SIG-M5 (cell line): ENCODE measurements at places on chromosomes 6 and 20.

GRCh38 chr6:29479560-29479959, 8.2 kb downstream of the MAS1L start:
- DNase-seq, result no peak

DNA sequence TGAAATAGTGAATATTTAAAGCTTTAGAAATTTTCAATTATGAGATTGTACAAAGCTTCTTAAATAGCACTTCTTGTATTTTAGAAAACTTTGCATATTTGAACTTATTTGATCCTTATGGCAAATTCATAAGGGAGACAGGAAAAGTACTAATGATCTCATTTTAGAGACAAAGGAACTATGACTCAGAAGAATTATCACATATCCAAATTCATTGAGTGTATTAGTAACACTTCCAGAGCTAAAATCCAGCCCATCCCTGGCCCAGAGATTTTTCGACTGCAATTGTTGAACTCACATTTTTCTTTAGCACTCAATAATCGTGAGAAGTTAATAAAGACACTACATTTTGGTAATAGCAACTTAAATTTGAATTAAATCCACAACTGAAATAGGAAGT, 704.3 kb downstream of the EPM2A start:
- DNase-seq, result no peak

DNA sequence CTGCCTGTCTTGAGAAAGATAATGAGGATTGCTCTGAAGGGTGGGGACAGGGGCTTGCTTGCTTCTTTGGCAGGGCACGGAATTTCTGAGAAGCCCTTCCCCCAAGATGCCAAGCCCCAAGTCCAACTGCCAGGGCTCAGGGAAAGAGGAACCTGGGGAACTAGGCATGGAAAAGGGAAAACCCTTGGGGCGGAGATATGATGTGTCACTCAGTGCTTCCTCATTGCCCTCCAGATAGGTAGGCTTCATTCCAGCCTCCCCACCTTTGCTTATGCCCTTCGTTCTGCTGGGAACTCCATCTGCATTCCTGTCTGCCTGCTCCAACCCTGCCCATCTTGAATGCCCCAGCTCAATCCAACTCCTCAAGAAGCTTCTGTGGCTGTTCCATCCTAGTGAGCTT, 61.2 kb downstream of the VEGFA start:
- no peak for DNase-seq

DNA sequence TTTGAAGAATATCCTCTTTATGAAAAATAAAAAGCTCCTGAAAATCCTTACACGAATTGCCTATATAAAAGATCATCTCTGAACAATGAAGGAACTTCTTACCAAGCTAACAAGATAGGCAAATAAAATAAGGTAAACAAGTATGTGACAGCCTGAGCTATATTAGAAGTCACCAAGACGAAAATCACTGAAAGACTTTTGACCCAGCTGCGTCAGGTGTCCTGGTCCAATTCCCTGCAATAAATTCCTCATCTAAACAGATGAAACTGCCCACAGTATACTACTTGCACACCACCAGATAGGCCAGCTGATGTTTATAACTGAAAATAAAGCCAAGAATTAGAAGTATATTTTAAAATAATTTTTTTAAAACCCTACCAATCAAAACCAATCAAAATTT, 67.4 kb upstream of the RUNX2 start:
- DNase-seq, result no peak
